Kidney capillary endothelial cell (primary cell): ENCODE measurements at places on chromosomes 2 and 18.
A peak's percentile ranks its signal among the peaks of the same experiment; 100 is the strongest.

DNA sequence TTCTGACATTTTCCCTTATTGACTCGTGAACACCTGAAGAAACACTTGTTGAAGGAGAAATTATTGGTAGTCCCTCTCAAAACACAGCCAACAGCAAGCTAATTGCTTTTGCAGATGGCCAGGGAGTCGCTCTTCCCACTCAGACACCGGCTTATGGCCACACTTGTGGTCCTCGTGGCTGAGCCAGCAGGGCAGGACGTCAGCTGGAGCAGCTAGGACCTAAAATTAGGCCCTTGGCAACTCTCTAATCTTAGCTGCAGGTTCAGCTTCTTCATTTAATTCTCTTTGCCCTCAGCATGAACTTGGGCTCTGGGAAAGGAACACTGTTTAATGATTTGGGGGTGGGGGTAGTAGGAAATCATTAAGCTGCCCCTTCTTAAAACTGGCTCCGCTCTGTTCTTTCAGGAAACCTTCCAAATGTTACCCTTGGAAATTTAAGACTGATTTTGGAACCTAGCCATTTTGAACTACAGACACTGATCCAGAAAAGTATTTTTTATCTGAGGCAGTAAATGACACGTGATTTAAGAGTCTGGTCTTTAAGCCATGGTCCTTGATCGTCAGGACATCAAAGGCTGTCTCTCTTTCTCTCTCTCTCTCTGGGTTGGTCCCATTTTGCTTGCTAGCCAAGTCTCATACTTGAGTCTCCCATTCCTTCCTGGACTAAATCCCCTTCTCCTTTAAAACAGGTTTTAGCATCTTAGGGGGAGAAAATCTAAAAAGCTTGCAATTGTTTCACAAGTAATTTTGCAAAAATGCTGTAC lies 77.5 kb downstream of the CDK15 start:
- DNase-seq: no peak

DNA sequence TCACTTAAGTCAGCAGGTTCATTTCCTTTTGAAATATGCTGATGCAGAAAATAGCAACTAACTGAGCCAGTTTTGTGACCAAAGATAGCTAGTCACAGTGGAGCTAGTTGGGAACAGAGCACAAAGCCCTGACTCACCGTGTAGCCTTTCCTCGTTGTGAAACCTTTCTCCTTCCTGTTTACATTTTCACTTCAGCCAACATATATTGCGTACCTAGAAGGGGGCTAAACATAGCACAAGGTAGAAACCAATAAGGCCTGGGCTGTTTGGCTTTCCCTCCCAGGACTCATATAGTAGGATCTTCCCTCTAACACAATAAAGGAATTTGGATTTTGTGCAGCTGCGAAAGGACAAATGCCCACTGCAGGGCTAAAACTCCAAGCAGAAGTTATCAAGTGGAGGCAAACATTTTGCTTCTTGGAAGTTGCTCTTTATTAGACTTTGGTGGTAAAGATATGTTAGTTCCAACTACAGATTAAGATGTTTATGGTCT lies 24.5 kb upstream of the LPIN2 start:
- peak; percentile 70 for DNase-seq

DNA sequence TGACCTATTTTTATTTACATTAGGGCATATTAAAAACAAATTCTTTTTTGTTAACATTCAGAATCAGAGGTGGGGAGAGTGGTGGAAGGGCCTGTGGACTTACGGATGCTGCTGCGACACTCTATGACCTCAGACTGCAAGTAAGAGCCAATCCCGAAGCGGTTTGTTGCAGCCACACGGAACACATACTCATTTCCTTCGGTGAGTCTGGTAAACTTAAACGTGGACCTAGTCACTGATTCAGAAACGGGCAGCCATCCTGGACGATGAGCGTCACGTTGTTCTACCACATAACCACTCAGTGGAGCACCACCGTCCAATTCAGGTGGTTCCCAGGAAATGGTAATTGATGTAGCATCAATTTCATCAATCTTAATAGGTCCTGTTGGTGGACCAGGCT lies 61.9 kb downstream of the PLEKHA3 start:
- no peak for DNase-seq

DNA sequence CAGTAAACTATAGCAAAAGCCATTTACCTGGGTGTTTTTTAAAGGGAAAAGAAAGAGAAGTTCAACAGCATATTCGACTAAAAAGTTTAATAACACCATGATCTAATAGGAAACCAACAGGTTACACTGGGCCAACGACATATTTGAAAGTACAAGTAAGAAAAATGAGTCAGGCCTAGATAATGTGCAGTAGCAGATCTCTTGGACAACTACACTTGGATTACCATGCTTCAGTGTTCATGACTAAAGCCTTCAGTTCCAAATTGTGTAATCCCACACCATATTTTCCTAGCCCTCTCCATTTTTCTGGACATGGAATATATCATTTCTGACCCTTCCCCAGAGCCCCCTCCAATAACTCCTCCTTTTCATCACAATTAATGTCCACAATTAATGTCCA lies 39.1 kb upstream of the FIGN start:
- DNase-seq: no peak

- no peak for DNase-seq
Observed at GRCh38 chr2:99707592-99707991, 217.8 kb upstream of the REV1 start.

DNA sequence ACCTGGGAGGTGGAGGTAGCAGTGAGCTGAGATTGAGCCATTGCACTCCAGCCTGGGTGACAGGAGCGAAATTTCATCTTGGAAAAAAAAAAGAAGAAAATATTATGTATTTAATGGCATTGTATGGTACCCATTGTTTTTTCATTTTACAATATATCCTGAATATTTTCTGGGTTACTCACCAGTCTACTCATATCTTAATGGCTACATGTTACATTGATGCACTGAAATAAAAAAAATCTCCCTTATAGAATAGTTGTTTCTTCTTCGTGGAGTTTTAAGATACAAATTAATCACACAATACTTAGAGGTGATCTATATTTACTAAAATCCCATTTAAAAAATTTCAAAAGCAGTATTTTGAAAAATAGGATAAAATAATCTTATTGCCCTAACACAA lies 66.3 kb upstream of the XPO1 start:
- DNase-seq: peak; percentile 52

- peak; percentile 54 for DNase-seq
Observed at GRCh38 chr2:9770308-9771100, 72.8 kb upstream of the TAF1B start.

DNA sequence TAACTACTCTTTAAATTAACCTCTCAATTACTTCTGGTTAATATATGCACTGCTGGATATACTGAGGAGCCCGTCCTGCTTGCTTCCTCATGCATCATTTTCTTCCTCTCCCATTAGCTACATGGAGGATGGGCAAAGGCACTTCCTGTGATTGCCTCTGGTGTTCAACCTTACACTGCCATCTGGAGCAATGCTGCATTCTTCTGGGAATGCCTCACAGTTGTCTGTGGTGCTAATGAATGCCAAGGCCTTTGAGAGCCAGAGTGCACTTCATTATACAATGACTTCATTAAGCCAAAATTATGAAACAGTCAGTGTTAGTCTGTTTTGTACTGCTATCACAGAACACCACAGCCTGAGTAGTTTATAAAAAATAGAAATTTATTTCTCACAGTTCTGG lies 134.8 kb upstream of the DOCK10 start:
- peak; percentile 29 for DNase-seq

GRCh38 chr18:61831071-61831470 lies 61.7 kb downstream of the RNF152 start:
- DNase-seq: peak; percentile 69

DNA sequence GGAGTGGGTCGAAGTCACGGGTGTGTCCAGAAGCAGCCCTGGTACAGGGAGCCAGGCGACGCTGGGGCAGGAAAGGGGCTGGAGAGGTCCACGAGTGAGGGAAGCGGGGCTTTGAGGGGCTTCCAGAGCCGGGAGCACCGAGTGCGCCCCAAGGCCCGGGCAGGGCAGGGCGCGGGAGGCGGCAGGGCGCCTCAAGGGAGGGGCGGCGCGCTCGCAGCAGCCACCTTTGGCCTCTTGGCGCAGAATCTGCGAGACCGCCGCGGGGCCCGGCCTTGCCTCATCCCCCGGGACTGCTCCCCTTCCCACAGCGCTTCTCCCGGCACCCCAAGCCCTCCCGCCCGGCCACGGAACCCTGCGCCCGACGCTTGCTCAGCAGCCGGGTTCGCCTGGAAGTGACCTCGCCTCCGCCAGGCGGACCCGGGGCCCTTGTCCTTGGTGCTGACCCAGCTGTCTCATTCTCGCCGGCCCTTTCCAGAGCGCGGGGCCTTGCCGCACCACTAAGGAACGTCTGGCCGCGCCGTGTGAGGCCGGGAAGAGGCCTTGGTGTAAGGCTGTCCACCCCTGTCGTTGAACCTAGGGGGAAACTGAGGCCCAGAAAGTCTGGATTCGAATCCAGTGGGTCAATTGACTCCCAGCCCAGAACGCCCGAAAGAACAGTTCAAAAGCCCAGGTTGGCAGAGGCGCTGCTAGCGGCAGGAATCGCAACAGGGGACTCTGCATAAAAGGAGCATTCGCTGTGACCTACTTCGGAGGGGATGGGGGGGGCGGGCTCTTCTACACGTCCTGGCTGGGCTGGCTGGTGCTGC lies 584 bp upstream of the DNER start:
- peak; percentile 58 for DNase-seq

DNA sequence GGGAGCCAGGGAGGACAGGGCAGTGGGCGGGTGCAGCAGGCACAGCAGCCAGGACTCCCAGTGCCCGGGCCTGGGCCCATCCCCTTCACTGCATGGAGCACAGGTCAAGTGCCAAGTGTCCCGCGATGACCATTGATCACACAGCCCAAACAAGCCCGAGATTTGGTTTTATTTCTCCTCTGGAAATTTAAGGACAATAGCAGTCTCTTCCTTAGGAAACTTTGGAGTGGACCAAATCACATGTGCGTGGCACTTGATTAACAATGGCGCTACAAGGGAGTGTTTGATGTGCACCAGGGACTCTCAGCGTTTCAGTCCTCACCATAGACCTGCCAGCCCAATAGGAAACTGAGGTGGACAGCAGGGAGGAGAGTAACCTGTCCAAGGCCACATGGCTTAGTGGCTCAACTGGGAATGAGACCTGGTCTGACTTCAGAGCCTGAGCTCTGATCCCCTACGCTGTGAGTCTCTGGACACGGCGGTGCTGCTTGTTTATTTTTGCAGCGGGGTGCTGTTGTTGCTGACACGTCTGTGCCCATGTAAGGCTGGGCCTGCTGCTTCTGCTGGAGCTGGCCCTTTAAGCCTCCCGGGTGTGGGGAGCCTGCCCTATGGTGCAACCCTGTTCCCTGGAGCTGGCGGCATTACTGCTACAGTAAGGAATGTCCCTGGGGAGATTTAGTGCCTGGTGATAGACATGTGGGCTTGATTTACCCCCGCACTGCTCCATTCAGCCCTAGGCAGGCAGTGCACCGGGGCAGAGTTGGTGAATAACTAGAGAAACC lies 194.2 kb downstream of the INHBB start:
- DNase-seq: no peak

DNA sequence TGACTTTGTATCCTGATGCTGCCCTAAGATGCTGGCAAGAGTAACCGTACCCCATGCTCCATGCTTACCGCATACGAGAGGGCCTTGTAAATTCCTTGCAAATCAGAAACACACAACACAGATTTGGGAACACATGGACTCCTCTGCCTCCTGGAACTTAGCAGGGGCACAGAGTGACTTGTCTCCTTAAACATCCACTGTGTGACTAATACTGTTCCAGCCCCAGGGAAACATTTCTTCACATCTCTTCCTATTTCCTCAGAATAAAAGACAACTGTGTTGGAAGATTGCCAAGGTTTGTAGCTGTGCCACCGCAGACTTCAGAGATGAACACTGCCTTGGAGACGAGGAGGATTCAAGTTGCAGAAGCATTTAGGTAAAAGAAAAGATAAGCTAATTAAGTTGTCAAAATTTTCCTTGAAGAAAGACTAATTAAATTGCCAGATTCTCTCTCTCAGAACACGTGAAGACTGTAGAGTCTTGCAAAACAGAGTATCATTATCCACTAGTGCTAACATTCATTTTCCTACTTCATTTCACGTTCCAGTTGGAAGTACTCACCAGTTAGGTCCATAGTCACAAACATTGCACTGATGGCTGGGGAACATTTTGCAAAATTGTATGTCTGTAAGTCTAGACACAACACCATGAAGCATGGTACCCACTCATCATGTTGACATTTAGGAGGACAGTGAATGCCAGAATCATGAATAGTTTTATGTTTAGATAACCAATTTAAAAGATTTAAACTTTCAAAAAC lies 188.8 kb downstream of the TSN start:
- peak; percentile 53 for DNase-seq

GRCh38 chr18:60322591-60322990 lies 50.0 kb downstream of the MC4R start:
- no peak for DNase-seq

DNA sequence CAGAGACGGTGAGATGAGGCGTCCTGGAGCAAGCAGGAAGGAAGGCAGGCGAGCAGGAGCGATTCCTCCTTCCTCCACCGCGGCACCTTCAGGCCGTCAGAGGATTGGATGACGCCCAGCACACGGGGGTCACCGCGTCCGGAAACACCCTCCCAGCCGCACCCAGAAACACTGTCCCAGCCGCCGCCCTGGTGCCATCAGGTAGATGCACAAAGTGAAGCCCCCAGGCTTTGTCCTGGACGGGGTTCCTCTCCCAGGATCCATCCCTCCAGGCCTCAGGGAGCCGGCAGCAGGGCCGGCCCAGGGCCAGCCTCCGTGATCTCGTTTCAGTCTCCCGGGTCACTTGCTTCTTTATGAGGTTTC lies 31.5 kb downstream of the RTP5 start:
- DNase-seq: no peak

GRCh38 chr2:231951452-231952035 lies 10.0 kb upstream of the DIS3L2 start:
- DNase-seq: no peak

DNA sequence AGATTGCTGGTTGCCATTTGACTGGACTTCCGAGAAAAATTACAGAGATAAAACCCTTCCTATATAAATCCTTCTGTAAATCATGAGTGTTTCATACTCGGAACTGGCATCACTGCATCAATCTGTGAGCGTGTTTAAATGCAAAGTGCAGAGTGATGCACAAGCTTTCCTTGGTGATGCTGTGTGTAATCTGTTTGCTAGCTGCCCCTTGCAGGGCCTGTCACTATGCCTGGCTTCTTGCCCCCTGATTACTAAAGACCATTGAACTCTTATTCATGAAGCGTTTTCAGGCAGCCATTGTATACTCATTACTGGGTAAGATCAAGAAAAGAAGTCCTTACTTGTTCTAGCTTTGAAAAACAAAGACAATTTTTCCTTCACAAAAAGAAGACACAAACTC lies 266.9 kb upstream of the FANCL start:
- no peak for DNase-seq

DNA sequence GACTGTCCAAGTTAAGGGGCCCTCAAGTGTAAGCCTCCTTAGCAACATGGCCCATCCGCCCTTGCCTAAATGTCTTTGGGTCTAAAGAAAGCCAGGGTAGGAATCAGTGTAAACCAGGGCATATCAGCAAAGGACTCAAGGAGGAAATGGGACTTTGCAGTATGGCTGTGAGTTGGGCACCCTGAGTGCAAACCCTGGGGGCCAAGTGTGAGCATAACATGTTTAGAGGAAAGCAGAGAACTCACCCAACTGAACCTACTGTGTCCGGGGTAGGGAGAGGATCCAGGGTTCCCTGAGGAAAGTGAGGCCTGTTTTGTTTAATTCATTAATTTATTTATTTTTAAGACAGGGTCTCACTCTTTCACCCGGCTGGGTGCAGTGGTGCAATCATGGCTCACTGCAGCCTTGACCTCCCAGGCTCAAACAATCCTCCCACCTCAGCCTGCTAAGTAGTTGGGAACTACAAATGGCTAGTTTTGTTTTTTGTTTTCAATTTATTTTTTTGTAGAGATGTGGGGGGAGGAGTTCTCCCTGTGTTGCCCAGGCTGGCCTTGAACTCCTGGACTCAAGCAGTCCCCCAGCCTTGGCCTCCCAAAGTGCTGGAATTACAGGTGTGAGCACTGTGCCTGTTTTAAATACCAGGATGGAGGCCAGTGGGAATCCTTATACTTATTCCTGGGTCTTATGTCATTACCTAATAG lies 51.0 kb upstream of the ACTR3 start:
- DNase-seq: no peak
